CMK (cell line): ENCODE measurements at places on chromosomes 6 and 20.

DNA sequence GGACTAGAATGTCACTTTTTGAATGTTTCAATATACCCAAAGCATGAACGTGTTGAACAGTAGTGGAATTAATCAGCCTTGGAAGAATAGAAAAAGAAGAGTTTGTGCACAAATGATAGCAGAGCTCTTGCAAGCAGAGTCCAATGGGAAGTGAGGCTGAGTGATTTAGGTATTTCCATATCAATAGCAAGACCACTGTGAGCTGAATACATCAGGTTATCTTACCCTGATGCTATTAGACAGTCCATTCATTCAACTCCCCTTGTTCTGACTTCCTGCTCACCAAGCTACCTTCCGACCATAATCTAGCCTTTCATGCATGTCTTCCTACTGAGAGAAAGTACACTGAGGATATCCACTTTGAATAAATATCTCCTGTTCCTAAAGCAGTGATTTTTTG lies 349.2 kb upstream of the RNF217 start:
- no peak for DNase-seq

DNA sequence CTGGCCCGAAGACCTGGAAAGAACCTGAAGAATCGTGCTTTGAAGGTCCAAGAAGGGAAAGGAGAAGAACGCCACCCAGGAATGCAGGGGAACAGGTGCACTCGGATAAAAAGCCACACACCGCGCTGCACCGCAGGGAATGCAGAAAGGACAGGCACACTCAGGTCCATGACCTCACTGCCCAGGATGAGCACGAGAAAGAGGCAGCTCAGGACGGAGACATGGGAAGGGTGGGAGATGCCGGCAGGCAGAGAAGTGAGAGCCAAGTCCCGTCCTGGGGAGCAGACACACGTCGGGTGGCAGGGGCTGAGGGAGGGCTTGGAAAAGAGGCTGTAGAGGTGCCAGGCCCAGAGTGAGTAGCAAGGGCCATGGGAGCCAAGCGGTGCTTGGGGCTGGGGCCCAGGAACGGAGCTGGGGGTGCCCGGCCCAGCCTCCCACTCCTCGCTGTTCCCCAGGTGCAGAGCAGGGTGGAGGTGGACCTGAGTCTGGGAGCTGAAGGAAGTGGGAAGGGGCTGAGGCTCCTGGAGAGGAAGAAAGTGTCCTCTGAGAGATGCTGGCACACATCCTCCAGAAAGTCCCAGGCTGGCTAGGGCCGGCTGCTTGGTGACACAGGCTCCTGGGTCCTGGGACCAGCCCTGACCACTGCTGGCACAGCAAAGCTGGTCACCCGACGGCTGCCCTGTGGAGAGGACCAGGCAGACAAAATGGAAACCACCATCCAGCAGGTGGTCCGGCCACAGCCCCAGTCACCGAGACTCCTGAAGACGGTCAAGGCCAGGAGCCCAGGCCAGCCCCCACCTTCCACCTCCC lies 91.3 kb downstream of the PSMB1 start:
- DNase-seq, result no peak

- DNase-seq, result no peak
These were observed 551.6 kb upstream of the CITED2 start for GRCh38 chr6:139925894-139926641.

- no peak for DNase-seq
These were observed 248.1 kb downstream of the TPBG start for GRCh38 chr6:82611751-82612150.

DNA sequence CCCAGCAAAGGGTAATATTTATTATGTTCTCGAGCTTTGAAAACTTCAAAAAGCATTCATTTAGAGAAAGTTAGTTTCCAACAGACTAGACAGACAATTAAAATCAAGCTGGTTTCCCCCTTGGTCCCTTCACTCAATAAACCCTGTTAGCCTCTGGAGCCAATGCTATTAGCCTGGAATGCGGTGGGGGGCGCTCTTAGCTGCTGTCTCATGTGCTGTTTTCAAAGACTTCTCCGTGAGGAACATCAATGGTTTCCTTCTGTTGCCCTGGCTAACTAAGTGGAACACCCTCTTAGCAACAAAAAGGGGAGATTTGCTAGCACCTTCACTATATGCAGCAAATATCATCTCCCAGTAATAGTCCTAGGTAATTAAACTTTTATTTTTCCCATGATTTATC lies 86.4 kb downstream of the LY86 start:
- no peak for DNase-seq

DNA sequence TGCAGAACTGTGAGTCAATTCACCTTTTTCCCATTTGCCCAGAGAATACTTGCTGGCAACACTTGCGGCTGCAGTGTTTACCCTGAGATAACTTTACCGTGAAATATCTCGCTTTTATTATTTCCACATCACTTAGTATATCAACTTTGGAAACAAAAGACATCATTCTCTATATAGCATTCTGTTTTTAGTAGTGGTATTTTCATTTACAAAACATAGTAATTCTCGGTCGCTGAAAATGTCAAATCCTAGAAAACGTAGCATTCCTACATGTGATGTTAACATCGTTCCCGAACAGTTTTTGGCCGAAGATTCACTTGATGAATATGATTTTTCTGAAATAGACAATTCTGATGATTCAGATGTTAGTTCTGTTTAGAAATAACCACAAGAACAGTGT lies 52.0 kb downstream of the NHLRC1 start:
- no peak for DNase-seq
